ENCODE measurements at places on chromosomes 7 and 10.

DNA sequence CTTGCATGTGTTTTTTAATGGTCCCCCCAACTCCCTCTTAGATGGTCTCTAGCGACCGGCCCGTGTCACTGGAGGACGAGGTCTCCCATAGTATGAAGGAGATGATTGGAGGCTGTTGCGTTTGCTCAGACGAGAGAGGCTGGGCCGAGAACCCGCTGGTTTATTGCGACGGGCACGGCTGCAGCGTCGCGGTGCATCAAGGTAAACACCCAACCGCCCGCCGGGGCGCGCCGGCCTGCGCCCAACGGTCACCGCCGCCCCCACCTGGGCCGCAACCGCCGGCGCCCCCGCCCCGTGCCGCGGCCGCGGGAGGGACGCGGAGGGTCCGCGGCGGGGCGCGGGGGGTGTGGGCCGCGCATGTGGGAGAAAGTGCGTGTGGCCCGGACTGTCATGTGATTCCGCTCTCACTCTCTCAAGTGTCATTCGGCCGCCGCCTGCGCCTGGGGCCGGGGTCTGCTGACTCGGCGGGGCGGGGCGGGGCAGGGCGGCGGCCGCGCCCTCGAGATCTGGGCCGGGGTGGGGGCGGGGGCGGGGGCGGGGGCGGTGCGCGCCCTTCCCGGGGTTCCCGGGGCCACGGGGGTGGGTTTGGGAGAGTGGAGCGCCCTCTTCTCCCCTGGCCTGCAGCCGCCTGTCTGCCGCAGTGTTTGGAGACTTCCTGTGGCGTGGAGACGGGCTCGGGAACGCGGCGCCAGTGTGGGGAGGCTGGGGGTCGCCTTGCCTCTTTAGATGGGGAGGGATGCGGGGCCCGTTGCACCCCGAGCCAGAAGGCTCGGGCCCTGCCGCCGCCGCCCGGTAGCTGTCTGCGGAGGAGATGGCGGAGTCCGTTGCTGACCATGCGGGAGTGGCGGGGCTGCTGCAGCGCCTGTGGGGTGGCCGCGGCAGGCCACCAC, 817 bp downstream of the MLLT10 start:
- peak; percentile 48 for DNase-seq

DNA sequence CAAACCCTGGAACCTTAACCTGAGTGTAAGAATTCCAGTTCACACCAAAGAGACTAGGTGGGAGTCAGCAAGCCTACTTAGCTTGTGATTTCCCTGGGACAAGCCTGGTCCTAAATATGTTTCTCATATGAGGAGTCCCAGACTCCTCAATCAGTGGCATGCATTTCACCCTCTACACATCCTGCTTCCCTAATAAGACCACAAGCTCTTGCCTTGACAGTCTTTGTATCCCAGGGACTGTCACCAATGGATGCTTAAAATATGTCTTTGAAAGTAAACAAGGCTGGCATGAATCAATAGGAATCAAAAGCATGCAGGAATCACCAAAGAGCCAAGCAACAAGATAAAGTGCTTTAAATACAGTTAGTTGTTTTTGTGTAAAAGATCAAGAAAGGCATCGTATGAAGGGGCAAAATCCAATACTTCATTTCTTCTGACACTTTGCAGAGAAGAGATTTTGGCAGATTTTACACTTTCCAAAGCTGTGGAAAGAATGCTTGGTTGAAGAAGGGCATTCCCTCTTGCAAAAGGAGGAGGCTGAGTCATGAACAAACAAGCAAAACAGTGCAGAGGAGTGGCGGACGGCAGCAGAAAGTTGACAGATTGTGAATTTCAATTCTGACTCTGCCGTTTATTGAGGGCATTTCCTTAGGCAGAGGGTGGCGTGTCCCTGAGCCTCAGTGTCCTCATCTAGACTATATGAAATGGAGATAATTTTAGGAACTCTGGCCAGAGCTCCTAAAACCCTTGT, 8.5 kb upstream of the NFE2L3 start:
- DNase-seq = no peak

DNA sequence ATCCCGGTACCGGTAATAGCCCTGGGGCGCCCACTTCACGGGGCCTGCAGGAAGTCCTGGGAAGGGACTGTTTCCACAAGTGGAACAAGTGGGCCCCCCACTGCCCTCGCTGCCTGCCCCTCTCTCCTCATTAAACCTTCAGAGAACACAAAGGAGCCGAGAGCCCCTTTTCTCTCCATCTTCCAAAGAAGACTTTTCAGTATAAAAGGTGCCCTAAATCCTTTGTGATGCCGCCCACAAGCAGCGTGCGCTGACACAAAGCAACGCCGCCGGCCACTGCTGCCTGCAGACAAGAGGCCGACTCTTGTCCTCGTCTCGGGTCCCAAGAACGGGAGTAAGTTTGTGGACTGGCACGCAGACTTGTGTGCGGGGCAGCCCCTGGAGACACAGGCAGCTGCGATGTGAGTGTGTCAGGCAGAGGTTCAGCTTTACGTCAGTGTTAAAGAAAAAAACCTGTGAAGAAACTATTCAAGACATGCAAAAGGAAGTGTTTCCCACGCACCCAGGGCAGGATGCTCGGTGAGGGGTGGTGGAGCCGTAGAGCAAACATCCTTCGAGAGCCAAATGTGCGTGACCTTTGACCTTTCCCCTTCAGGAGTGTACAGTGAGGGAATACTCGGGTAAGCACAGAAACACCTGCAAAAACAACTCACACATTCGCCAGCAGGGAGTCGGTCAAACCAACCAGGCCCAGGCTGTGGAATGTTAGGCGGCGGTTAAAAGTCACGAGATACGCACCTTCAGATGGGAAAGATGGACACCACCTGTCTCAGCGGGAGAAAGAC, 118.2 kb downstream of the VIPR2 start:
- DNase-seq = peak; percentile 58

GRCh38 chr10:82089327-82089726, 214.3 kb downstream of the NRG3 start:
- no peak for DNase-seq

- DNase-seq = no peak
These were observed 180.9 kb downstream of the CDK14 start for GRCh38 chr7:90777041-90777440.

DNA sequence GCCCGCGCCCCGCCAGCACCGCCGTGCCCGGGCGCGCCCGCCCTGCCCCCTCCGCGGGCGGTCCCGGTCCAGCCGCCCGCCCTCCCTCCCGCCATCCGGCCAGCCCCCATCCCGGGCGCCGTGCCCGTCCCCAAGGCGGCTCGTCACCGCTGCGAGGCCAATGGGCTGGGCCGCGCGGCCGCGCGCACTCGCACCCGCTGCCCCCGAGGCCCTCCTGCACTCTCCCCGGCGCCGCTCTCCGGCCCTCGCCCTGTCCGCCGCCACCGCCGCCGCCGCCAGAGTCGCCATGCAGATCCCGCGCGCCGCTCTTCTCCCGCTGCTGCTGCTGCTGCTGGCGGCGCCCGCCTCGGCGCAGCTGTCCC, at the start of gene HTRA1:
HTRA1 (plus strand) TSS at position 187 of the 362 bp plus-strand sequence; CDS start at position 287, 100 bp downstream.
- peak; percentile 87 for DNase-seq

DNA sequence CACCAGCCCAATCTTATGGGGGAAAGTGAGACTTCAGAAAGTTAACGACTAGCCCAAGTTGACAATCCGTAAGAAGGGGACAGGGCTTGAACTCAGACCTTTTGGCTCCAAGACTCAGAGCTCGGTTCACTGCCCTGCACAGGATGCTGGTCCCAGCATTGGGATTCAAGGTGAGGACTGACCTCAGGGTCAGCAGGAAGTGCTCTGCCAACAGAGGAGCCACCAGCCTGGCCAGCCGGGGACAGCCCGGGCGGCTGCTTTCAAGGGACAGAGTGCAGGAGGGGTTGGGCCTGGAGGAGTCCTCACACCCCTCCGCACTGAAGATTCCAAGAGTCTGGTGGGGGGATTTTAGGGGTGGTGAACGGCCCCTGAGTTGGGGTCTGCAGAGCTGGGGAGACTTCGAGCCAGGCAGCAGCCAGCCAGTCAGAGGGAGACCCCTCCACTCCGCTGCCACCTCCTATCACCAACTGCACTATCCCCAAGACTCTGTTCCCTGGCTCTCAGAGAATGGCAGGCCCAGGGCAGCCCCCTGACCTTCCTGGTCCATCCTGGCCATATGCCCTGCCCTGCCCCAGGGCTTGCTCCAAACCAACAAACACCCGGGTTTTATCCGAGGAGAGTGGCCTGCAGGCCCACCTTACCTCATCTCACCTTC, 19.7 kb downstream of the TLL2 start:
- DNase-seq = no peak

DNA sequence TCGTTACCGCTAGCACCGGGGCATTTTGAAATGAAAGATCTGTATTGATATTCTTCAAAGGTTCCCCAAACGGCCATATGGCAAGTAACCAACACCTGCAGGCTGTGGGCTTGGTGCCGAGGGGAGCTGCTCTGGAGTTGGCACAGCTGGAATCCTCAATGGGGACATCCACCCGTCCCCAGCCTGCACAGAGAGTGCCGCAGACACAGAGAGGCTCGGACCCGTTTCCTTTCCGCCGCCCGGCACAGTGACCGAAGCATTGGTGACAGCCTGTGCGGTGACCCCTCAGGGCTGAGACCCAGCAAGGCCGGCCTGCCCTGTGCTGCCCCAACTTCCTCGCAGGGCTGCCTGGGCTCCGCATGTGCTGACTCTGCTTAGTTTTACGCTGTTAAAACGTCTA, 4.5 kb downstream of the CFAP46 start:
- DNase-seq = no peak

DNA sequence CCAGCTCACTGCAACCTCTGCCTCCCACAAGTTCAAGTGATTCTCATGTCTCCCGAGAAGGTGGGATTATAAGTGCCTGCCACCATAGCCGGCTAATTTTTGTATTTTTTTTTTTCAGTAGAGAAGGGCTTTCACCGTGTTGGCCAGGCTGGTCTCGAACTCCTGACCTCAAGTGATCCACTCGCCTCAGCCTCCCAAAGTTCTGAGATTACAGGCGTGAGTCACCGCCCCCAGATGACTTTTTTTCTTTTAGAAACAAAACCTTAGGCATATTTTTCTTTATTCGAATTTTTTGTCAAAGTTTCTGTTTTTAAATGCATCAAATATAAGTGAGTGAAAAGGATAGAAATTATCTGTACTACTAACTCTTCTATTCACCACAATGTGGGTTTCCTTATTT, 113.1 kb downstream of the LRRC4 start:
- no peak for DNase-seq

DNA sequence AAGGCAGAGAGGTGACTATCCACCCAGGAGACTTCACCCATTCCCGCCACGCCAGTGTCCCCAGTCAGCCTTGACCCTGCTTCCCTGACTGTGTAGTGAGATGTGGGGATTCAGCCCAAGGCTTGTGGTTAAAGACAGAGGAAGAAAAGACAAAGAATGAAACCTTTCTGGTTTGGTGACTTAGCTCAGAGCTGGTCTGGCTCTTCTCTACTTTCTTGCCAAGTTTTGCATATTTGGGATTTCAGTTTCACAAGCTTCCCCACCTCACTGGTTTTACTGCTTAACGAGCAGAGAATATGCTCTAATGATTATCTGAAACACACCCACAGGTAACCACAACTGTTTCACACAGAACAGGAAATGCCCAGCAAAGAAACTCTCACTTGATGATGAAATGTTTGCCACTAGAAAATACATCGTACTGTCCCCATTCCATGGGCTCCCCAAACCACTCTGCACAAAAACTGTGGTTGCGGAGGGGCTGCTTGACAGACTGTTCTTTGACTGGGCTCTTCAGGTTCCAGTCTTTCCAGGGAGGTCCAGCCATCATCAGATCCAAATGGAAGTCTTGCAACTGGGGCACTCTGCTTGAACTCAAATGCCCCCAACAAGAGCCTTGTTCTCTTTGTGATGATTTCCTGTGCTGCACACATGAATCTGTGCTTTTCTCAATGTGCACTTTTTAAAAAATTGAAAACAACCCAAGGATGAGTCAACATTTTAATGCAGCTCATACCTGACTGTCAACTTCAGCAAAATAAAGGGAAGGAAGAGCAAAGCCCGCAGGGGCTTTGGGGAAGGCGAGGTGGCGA, 95.5 kb downstream of the CTBP2 start:
- DNase-seq = no peak

DNA sequence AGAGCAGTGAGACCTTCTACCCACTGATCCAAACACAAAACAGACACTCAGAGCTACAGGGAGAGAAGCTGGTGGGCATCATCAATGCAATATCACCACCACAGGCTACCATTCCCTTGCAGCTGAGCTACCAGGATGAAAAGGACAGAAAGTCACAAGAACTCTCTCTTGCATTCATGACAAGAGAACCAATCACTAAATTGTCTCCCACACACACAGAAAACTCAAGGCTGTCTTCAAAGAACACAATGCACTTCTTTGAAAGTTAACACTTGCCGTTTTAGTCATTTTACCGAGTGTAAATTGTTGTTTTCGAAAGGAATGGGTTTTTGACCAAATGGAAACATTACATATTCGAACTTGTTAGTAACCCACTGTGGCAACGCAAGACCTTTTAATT, 626.6 kb downstream of the SORCS1 start:
- no peak for DNase-seq

DNA sequence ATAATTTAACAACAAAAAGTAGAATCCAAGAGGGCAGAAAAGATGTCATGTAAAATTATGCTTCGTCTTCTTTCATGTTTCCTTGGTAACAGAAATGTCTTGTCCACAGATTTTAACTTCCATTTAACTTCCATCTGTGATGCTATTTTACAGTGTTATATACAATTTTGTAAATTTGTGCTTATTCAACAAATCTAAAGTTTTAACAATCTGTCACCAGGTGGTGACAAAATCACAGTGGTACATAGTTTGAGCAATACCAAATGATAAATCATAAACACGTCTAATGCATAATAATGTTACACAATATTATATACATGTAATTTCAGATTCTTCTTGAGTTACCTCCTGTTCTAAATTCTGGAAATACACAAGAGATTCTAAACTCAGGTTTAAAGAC, 784.4 kb upstream of the CELF2 start:
- DNase-seq = no peak

- no peak for DNase-seq
These were observed 3.9 kb downstream of the CARD11 start for GRCh38 chr7:3039787-3040186.

DNA sequence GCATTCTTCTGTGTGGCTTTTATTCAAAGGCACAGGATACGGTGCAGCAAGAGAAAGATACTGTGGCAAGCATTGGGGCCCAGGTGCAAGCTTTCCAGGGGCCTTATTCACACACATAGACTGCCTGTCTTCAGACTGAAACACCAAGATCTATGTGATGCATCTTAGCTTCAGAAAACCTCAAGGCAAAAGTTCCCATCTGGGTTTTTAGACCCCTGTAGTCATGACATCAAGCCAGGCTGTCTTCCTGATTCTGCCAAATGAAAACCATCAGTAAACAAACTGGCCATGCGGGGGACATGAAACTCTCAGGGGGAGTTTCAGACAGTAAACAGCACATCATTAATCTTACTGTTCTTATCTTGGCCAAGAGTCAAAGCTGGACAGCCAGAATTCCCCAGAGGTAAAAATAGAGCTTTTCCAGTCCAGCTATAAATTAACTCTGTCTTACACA, 9.8 kb downstream of the AGBL3 start:
- no peak for DNase-seq

GRCh38 chr10:98062424-98062823, 32.0 kb upstream of the CRTAC1 start:
- DNase-seq = no peak

GRCh38 chr7:134962270-134962780, 24.0 kb upstream of the AGBL3 start:
- no peak for DNase-seq

- DNase-seq = no peak
These were observed 60.6 kb downstream of the CDHR3 start for GRCh38 chr7:106023369-106024322.

GRCh38 chr10:24574161-24574560, 149.5 kb downstream of the ARHGAP21 start:
- no peak for DNase-seq
